Naive thymus-derived CD8-positive, alpha-beta T cell (primary cell): ENCODE measurements at places on chromosomes 5 and 9.

DNA sequence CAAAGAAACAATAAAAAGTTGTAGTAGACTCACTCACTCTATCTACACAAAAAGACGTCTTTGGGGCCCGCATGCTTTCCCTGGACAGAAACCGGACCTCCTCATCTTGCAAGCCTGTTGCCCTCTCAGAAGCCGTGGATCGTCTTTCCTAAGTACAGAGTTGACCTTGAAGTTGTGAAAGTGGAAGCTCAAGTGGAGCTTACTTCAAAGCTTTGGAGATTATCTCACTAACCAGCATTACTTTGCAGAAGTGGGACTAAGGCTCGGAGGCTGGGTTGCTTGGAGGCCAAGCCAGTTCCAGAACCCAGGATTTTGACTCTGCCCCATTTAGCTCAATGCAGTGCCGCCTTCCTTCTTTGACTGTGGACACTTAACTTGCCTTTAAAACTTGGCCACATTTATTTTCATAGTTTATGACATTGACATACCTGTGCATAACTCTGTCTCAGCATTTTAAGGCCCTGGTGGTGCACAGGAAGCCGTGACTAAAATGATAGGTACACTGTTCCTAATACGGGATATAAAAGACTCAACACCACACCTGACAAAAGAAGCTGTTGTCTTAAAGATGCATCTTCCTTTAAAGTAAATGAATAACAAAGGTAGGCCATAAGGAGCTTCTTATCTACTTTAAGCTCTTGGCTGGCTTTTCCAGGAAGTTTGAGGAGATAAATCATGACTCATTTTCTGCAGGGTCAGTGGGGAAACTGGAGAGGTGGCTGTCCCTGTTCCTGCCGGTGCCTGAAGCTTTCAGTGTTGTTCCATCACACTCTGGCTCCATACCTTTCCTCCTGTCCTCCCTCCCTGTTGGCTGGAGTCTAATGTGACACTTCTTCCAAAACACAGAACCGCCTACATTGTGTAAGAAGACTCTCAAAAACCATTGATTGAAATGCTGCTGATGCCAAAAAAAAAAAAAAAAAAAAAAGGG, 10.7 kb downstream of the SLC25A25 start:
- no peak for DNase-seq

DNA sequence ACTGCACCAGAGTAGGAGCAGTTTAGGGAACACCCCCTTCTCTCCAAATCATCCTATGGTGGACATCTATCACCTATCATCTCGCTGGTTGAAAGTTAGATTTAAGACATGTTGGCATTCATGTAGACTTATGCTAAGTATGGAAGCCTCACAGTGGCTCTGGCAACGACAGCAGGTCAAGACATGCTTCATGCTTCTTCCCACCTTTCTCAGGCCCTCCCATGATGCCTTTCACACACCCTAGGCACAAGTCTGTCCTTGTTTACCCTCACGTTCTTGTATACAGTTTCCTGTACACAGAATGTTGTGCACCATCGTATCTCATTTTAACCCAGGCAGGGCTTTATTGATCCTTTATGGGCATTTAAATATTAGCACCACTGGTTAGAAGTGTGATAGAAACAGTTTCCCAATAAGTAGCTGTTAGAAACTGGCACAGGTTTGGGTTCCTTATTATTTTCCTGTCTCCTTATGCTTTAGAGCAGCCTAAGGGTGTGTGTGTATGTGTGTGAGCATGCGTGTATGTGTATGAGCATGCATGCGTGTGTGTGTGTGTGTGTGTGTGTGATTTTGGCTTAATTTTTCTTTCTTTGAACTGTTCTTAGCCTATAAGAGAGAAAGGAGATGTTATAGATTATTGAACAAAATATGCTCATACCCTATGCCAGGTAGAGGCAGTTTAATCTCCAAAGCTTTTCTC, 160.6 kb downstream of the NTRK2 start:
- DNase-seq = no peak

DNA sequence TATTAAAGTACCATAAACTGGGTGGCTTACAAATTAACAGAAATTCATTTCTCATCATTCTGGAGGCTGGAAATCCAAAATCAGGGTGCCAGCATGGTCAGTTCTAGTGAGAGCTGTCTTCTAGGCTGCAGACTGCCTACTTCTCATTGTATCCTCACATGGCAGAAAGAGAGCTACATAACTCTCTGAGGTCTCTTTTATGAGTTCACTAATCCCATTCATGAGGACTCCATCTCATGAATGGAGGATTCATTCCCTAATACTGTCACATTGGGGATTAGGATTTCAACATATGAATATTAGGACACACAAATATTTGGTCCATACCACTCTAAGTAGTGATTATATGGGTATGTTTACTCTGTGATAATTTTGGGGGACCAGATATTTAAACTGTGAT, 84.0 kb downstream of the ERP44 start:
- DNase-seq = no peak

DNA sequence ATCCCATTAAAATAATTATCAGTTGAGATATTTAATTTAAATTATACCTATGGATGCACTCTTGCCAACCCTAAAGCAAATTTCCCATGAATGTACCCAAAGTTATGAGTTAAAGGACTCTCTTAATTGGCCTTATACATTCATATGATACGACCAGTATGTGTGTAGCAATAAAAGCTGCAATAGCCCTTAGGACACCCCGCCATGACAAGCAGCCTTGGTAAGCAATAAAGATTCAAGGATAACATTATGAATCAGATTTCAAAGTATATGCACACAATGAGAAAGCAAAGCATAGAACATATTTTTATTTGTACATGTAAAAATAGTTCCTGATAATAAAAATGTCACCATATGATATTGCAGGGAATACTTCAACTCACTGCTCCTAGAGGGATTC, 1699.3 kb upstream of the CDH9 start:
- no peak for DNase-seq

DNA sequence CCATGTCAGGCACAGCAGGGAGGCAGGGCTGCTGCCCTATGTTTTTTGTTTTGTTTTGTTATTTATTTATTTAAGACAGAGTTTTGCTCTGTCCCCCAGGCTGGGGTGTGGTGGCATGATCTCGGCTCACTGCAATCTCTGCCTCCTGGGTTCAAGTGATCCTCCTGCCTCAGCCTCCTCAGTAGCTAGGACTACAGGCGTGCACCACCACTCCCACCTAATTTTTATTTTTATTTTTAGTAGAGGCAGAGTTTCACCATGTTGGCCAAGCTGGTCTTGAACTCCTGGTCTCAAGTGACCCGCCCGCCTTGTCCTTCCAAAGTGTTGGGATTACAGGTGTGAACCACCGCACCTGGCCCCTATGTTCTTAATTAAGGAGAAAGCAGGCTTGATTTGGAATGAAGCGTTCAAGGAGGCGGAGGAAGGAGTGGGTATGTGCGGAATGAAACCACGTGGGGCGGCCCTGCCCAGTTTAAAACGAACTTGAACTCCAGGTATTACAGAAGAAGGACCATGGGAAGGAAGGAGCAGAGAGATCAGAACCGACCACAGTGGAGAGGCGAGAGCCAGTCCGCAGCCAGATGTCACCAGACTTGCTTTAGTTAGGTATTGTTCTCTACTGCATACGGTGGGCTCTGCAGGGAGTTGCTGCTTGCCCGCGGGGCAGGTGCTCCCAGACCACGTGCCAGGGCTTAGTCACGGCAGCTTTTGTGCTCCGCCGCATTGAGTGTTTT, 34.9 kb upstream of the EPB41L4B start:
- no peak for DNase-seq

GRCh38 chr9:128902351-128903078, 18.3 kb upstream of the PHYHD1 start:
- peak; percentile 92 for DNase-seq

- no peak for DNase-seq
Measured at GRCh38 chr9:72322259-72322658, 42.7 kb downstream of the ZFAND5 start.

- DNase-seq = no peak
Measured at GRCh38 chr9:130806327-130806716, 28.7 kb upstream of the ABL1 start.

GRCh38 chr5:68659881-68660280, 433.9 kb upstream of the SLC30A5 start:
- no peak for DNase-seq
